ENCODE measurements at places on chromosomes 3 and 15.

- peak; percentile 62 for DNase-seq
Observed at GRCh38 chr3:33438284-33438668, 1.9 kb downstream of the UBP1 start.

- no peak for DNase-seq
Observed at GRCh38 chr3:52225452-52226228, at the start of gene TLR9. TSS of gene TLR9 (minus strand) at chr3:52225645. CDS start at chr3:52225529, 116 bp downstream.

GRCh38 chr3:123692041-123692440, 107.2 kb upstream of the HACD2 start:
- no peak for DNase-seq

DNA sequence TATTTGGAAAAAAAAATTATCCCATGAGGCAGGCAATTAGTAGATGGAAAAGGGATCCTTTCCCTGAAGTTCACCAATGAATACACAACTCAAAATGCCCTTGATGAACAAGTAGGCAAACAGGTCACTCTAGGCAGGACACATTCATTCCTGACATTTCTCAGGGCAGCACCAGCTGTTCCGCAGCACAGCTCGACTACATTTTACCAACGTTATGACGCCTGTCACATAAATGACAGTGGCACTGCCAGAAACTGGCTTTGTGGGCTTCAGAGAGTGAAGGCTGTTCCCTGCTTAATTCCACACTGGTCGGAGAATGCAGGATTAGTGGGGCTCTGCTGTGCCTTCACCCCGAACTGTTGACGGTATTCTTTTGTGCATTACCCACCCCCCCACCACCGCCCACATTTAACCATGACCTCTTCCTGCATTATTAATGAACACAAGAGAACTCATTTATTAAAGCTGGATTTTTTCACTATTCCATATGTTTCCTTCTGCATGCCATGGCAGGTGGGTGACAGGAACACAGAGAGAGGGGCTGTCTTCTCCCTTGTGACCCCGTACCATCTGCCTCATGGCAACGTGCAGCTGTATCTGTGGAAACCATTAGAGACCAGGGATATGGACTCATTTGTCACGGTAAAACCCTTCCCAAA, 197.6 kb downstream of the PDZRN3 start:
- DNase-seq: no peak

DNA sequence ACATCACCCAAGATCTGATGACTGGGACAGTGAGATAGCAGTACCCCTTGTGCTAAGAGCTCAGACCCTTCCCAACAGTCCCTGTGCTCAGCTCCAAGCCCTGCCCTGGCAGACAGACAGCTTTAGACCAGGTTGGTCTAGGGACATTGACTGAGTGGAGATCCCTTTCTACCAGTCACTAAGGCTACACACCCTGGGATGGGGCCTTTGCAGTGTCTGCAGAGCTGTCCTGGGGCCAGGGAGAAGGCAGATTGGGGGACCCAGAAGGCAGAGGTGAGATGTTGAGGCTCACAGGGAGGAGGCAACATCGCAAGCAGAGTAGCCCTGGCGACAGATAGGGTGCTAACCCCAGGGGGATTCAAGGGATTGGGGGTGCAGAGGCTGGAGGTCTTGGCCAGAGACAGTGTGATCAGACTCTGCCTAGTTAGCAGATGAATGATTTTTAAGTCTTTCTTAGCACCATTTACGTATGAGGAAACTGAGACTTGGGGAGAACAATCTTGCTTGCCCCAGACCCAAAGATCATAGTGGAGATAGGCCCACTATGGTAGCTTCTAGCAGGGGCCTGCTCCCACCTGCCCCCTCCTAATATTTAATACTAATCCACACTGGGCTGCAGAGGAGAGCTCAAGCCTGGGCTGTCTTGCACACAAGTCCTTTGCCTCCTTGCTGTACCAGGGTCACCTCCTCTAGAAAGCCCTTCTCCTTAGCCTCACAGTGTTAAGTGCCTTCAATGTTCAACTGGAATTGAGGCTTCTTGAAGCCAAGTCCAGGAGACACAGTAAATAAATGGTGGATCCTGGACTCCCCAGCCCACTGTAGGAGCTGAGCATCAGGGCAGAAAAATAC, 32.6 kb downstream of the HMCES start:
- DNase-seq: no peak

DNA sequence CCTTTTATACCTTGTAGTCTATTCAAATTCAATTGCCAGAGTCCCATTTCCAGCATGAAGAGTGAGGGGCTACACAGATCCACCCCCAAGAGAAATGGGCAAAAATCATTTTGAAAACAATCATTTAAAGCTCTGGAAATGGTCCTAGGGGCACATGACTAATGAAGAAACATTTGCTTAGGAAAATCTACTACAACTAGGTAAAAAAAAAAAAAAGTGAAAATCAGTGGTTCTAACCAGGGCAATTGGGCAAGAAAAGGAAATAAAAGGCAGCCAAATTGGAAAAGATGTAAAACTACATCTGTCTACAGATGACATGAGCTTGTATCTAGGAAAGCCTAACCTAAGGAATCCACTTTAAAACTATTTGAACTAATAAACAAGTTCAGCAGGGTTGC, 9.4 kb downstream of the IMPG2 start:
- peak; percentile 12 for DNase-seq

- DNase-seq: no peak
Observed at GRCh38 chr15:96262097-96262496, 68.4 kb upstream of the NR2F2 start.

DNA sequence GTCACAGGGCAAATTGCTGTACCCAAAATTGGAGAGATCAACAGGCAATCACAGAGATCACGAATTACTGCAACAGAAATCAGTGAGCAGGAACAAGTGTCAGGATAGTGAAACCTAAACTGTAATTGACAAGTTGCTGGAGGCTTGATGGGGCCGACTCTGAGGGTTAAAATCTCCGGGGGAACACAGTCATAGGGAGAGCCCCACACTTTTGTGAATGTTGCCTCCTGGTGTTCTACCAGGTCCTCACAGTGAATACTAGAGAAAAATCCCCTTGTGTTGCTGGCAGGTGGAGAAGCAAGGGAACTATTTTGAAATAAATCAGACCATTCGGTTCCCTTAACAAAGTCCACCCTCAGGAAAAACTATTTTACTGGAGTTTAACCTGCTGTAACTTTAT, 697.5 kb upstream of the CBLB start:
- DNase-seq: no peak

DNA sequence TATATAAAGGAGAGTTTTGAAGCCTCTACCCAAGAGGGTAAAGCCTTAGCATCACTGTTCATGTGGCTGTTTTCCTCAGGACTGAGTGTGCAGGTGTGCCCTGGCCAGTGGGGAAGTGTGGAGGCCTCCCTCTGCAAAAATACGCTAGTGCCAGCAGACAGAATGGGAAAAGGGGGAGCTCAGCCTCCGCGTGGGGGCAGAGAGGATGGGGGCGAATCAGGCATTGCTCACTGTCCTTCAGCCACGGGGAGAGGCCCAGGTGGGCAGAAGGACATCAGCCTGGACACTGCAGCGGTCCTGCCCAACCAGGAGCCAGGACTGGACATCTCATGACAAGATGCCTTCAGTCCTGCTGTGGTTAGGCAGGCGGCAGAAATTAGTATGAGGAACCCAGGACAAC, 10.1 kb downstream of the LTF start:
- DNase-seq: no peak

- DNase-seq: peak; percentile 81
Observed at GRCh38 chr3:172550347-172550943, 27.2 kb upstream of the TNFSF10 start.

GRCh38 chr3:45124956-45125355, 21.2 kb downstream of the CDCP1 start:
- DNase-seq: no peak

DNA sequence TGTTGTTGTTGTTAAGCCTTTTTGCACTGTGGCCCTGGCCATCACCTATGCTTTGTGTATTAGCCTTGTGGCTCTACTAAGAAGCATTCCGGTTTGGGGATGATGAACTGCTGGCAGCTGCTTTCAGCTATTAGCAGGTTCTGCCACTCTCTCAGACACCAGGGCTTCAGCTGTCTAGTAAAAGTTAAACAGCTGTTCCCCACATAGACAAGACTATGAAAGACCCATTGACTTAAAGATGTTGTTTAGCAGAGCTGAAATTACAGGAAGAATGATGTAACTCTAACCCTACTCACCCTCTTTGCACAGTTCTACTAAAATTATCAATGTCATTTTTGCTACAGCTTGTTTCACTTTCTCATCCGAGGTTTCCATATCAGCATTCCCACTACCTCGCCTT, 131.2 kb upstream of the CGNL1 start:
- peak; percentile 34 for DNase-seq

DNA sequence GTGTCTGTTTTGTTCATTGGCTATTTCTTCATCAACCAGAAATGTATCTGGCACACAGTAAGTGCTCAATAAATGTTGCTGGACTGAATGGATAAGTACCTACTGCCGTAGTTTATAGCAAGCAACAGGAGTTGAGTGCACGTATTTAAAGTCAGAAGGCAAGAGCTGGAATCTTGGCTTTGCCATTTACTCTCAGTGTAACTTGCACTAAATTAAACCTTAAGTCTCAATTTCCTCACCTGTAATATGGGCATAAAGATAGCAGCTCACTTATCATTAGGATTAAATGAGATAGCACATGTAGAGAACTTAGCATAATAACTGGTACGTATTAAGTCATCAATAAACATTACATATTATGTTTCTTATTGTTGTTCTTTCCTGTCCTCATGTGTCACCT, 13.0 kb upstream of the FAM174B start:
- DNase-seq: no peak

DNA sequence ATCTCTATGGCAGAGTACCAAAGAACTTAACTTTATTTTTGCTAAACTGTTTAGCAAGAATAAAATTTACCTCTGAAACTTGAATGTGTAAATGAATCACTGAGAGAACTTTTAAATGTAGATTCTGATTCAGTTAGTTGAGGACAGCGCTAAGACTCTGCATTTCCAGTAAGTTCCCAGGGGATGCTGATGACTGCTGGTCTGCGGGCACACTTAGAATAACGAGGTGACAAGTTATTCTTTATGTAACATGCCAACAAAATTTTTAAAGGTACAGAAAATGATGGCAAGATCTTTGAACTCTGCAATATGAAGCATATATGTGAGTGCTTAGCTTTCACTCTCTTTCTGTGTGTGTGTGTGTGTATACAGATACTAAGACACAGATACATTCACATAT, 56.4 kb downstream of the TGFBR2 start:
- no peak for DNase-seq

- DNase-seq: no peak
Observed at GRCh38 chr3:189490337-189490736, 140.9 kb upstream of the TP63 start.

- DNase-seq: peak; percentile 68
Observed at GRCh38 chr3:27568393-27568792, 84.2 kb upstream of the SLC4A7 start.

DNA sequence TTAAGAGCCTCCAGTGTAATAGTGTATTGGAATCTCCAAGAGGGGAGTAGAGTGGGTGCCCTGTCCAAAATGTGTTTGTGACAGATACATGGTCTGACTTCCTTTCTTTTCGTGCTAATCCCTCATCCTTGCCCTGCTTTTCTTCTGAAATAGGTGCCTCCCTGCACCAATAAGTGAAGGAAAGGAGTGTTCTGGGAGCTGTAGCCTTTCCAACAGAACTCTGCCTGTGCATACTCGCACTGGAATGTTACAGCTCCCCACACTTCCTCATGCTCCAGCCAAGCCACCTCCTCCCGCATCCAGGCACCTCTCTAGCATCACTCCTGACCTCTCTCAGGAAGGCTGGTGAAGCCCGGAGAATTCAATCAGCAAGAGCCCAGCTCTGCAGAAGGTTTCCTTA, 478.0 kb downstream of the GABRG3 start:
- peak; percentile 49 for DNase-seq

GRCh38 chr3:104349836-104350235, 1016.9 kb upstream of the ALCAM start:
- DNase-seq: no peak

DNA sequence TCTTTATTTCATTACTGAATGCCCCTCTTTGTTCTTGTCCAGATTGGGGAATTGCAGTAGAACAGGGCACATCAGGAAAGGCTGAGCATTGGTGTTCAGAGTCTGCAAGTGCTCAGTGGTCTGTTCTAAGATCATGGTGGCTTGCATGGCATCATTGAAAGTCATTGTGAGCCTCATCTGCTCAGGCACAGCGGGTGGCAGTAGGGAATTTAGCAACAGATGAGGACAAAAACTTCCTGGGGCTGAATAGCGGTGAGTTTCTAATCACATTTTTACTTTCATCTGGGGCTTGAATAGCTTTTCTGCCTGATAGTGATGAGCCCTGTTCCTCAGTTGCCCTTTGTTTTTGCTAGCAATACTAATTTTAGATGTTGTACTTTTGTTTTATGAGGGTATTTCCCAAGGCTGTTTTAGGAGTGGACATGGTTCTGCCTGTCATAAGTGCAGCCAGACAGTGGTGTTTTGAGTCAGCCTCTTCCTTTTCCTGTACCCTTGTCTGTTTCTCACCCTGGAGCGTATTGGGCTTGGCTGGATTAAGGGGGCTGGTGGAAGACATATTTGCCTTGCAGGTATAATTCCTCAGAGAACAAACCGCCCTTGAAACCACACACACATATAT, 127.2 kb upstream of the IL12A start:
- no peak for DNase-seq

GRCh38 chr3:43866529-43867353, 176.0 kb downstream of the ABHD5 start:
- peak; percentile 90 for DNase-seq

DNA sequence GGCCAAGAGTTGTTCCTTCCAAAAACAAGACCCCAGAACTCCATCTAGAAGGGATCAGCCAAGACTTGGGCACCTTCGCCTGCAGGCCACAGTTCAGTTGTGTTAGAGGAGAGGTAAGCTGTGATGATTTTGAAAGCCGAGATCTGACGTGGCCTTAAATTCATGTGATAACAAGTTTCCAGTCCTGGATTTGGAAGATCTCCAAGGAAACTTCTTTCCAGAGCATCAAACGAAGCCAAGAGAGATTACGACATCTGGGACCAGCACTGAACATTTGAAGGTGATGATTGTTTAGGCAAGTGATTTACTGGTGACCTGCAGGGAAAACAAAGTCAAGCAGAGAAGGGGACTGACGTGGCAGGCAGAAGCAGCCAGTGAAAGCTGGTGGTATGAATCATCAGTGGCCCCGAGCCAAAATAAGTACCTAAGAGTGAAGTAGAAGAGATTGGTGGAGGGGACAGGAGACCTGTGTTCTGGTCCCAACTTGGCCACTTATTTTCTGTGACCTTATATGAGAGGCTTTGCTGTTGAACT, 339.0 kb upstream of the PROK2 start:
- DNase-seq: peak; percentile 98

GRCh38 chr3:122843604-122844003, 48.7 kb downstream of the SLC49A4 start:
- DNase-seq: no peak

- DNase-seq: no peak
Observed at GRCh38 chr3:126770096-126770495, 66.1 kb downstream of the CHCHD6 start.

GRCh38 chr15:69032703-69033373, 18.3 kb downstream of the NOX5 start:
- DNase-seq: no peak
